ENCODE measurements at places on chromosomes 7 and 10.

- no peak for DNase-seq
Observed at GRCh38 chr10:91352760-91353159, 57.4 kb upstream of the HECTD2 start.

- DNase-seq: no peak
Observed at GRCh38 chr7:768881-769504, 41.9 kb upstream of the PRKAR1B start.

- no peak for DNase-seq
Observed at GRCh38 chr7:45192621-45193041, 35.0 kb downstream of the RAMP3 start.

- DNase-seq: no peak
Observed at GRCh38 chr7:30353532-30353931, 69.1 kb downstream of the ZNRF2 start.

- no peak for DNase-seq
Observed at GRCh38 chr7:27423290-27423689, 180.7 kb downstream of the EVX1 start.

- no peak for DNase-seq
Observed at GRCh38 chr7:79713276-79713675, 259.8 kb upstream of the MAGI2 start.

DNA sequence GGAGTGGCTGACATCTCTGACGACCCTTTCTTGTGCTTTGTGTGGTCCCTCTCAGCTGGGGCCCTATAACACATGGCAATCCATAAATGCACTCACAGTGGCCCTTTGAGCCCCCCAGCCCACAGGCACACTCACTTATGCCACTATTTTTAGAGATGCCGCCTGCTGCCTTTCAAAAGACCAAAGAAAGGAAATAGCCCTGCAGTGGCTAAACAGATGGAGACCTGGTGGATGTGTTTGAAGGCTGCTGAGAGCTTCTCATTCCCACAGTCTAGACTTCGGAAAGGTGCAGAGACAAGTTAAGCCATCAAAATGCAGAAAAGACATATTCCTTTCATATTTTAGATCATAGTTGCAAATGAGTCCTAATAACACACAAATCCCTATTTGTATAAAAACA, 42.0 kb upstream of the PDZD8 start:
- DNase-seq: no peak

GRCh38 chr7:91876391-91877133, 3.9 kb downstream of the MTERF1 start:
- no peak for DNase-seq

DNA sequence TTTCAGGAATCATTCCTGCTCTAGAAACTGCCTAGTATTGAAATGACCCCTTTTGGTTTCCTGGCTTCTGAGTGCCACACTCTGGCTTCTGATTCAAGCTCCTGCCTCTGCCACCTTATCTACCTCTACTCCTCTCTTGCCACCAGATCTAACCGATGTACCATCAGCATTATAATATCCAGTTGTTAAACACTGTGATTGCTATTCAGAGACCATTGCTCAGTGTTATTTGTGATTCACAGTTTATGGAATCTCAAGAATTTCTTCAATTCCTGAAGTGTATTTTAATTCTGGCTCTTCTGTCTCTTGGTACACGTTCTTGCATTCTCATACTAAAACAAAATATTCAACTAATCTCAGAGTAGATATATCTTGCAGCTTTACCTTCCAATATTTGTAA, 88.7 kb downstream of the DYNC1I1 start:
- no peak for DNase-seq

GRCh38 chr10:66843396-66843795, 82.4 kb upstream of the LRRTM3 start:
- DNase-seq: no peak

DNA sequence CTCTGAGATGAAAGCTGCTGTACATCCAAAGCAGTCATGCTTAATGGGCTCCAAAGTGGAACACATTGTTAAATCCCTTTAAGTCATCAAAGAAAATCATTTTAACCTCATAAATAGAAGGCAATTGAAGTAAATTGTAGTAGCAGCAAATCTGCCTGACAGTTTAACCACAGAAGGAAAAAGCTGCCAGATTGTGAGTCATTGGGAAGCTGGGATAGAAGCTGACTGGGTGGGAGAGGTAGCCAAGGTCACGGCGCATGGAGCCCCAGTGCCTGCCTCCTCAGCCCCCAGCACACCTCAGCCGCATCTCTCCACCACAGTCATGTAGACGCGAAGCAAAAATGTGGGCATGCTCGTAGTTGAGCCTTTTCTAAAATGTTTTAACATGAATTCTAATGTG, 44.0 kb downstream of the TARP start:
- no peak for DNase-seq
